Progenitor cell of endocrine pancreas (in vitro differentiated cells): ENCODE measurements at places on chromosomes 2 and 18. TPM values are rescaled to one million over a fixed set of nuclear protein-coding genes. Genes with fewer than 3 reads are reported as not detected.
A peak's percentile ranks its signal among the peaks of the same experiment; 100 is the strongest.

SNORC gene
- total RNA-seq = 1.8 and 2.8 TPM in 2 replicates

POTEE gene
- 3.3 and 4.7 TPM in 2 replicates for total RNA-seq

CNTNAP5 gene
- 5.3 and 8.9 TPM in 2 replicates for total RNA-seq

GAREM1 gene
- total RNA-seq = 11.0 and 11.4 TPM in 2 replicates

TMEM163 gene
- total RNA-seq = 3.7 and 3.8 TPM in 2 replicates

ERFE gene
- total RNA-seq = 0.91 and 1.3 TPM in 2 replicates

DNA sequence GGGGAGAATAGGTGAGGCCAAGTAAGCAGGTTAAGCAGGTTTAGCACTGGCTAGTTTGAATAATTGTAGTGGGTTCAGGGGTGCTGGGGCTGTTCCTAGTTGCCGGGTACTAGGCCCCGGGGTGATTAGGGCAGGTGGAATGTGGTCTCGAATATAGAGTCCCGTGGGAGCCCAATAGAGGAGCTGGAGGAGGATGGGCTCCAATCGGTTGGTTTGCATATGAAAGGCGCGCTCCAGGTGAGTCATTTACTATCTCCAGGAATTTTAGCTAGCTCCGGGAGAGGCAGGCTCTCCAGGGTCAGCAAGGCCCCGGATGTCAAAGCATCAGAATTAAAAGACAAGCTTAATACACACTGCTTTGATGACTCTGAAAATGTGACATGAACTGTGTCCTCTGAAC, 304.0 kb downstream of the ZNF521 start:
- H3K36me3 ChIP-seq = no peaks in the 10 kb centered on the region
- DNase-seq = no peak
- H3K4me1 ChIP-seq = no peaks in the 10 kb centered on the region
- H3K27ac ChIP-seq = no peak overlapping the region
- no peak overlapping the region for H3K4me3 ChIP-seq

GRCh38 chr2:66305718-66306117, 129.2 kb upstream of the MEIS1 start:
- no peaks in the 10 kb centered on the region for H3K27me3 ChIP-seq
- DNase-seq = no peak
- peaks cover 19% of the 10 kb centered on the region for H3K4me1 ChIP-seq

DNA sequence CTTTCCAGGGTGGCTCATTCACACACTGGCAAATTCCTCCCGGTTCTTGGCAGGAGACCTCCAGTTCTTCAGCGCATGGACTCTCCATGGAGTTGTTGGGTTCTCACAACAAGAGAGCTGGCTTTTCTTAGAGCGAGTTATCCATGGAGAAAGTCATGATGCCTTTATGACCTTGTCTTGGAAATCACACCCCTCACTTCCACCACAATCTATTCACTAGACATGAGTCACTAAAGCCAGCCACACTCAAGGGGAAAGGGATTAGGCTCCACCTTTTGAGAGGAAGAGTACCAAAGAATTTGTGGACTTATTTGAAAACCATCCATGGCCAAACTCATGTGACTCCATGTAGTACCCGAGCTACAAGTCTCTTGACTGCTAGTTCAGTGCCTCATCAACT, 160.5 kb downstream of the SETBP1 start:
- no peak overlapping the region for H3K4me3 ChIP-seq
- H3K4me1 ChIP-seq = peaks cover 8% of the 10 kb centered on the region
- no peak overlapping the region for H3K27ac ChIP-seq
- DNase-seq = no peak
- no peaks in the 10 kb centered on the region for H3K36me3 ChIP-seq

- no peaks in the 10 kb centered on the region for H3K27me3 ChIP-seq
- peaks cover 6% of the 10 kb centered on the region for H3K4me1 ChIP-seq
- H3K36me3 ChIP-seq = peaks cover 25% of the 10 kb centered on the region
- no peak overlapping the region for H3K27ac ChIP-seq
- no peak overlapping the region for H3K4me3 ChIP-seq
- DNase-seq = no peak
Measured at GRCh38 chr18:58977801-58978200, 113.1 kb downstream of the ZNF532 start.

- H3K4me3 ChIP-seq = no peak overlapping the region
- peaks cover 5% of the 10 kb centered on the region for H3K4me1 ChIP-seq
- no peaks in the 10 kb centered on the region for H3K36me3 ChIP-seq
- DNase-seq = no peak
Measured at GRCh38 chr2:182581196-182581935, 134.7 kb upstream of the DNAJC10 start.

GRCh38 chr2:8391584-8391983, 290.3 kb upstream of the ID2 start:
- no peak for DNase-seq
- no peak overlapping the region for H3K27ac ChIP-seq
- H3K27me3 ChIP-seq = peaks cover 9% of the 10 kb centered on the region
- no peak overlapping the region for H3K4me3 ChIP-seq

- DNase-seq = no peak
- no peaks in the 10 kb centered on the region for H3K27me3 ChIP-seq
- no peak overlapping the region for H3K4me3 ChIP-seq
- H3K36me3 ChIP-seq = peaks cover 11% of the 10 kb centered on the region
Measured at GRCh38 chr2:239109041-239109927, 261.4 kb downstream of the TWIST2 start.

GRCh38 chr18:52349498-52349897, 9.5 kb downstream of the DCC start:
- no peak overlapping the region for H3K27ac ChIP-seq
- H3K36me3 ChIP-seq = no peaks in the 10 kb centered on the region
- DNase-seq = no peak
- no peak overlapping the region for H3K4me3 ChIP-seq

DNA sequence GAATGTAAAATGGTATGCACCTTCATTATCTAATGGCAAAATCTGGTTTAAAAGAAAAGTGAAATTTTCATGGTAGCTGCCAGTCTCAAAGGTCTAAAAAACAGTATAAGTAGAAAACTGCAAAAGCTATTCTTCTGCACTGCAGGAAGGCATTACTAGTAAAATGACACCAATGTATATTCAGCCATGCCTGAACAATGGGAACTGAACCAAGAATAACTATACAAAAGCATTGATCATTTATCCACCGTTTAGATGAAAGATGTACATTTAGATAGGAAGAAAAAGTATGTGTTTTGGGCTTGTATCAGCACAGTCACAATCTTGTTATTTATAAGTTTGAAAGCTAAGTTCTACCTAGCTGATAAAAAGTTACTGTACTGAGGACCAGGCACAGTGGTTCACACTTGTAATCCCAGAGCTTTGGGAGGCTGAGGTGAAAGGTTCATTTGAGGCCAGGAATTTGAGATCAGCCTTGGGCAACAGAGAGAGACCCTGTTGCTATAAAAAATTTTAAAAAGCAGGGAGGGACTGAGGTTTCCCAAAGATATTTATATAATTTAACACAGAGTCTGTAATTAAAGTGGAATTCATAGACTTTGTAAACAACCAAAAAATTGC, 163.1 kb upstream of the WDSUB1 start:
- H3K27ac ChIP-seq = peak overlapping the region; percentile 67
- no peak for DNase-seq
- peaks cover 24% of the 10 kb centered on the region for H3K36me3 ChIP-seq
- peaks cover 3% of the 10 kb centered on the region for H3K4me1 ChIP-seq

- DNase-seq = no peak
- peaks cover 23% of the 10 kb centered on the region for H3K4me1 ChIP-seq
- H3K27me3 ChIP-seq = peaks cover under 1% of the 10 kb centered on the region
- H3K36me3 ChIP-seq = peaks cover 10% of the 10 kb centered on the region
- H3K27ac ChIP-seq = peak overlapping the region; percentile 75
- H3K4me3 ChIP-seq = no peak overlapping the region
Measured at GRCh38 chr2:190607014-190607597, 41.8 kb upstream of the NAB1 start.

GRCh38 chr2:41821167-41821566, 226.7 kb upstream of the PKDCC start:
- no peak for DNase-seq
- H3K4me1 ChIP-seq = peaks cover 4% of the 10 kb centered on the region
- H3K4me3 ChIP-seq = no peak overlapping the region
- H3K36me3 ChIP-seq = peaks cover 13% of the 10 kb centered on the region

DNA sequence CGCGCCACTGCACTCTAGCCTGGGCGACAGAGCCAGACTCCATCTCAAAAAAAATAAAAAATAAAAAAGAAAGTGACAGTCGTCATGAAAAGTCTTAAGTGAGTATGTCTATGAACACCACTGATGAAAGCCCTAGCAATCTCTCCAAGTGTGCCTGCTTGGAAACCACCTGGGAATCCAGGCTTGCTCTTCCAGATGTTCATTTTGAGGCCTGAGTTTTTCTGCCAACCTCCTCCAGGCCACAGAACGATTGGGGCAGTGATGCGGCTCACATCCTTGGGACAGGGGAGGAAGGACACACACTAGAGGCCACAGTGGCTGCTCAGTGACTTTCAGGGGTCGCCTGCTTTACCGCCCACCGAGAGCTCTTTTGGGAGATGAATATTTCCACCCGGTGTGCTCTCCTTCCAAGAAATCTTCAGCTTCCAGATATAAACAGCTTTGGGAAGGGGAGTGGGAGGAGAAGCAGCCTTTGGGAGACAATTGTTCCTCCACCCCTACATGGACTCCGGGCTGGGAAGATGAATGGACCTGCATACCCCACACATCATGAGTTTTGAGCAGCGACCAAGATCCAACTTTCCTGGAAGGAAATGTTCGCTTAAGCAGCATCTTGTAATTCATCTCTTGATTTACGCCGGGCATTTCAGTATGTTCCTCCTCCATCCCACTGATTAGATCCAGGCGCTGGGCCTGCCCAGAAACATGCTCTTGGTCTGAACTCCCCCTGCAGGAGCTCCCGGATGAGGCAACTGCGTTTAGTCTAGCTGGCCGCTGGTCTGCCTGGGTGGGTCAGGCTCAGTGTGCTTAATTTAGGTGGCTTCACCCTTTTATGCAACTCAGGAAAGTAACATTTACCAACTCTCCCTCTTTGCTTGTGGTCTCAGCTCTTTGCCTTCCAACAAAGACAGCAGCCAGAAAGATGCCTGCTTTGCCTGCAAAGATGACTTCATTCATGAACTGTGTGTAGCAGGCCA, 6.2 kb upstream of the ARMC9 start:
- H3K27me3 ChIP-seq = peaks cover 35% of the 10 kb centered on the region
- H3K4me1 ChIP-seq = no peaks in the 10 kb centered on the region
- peak; percentile 34 for DNase-seq
- H3K4me3 ChIP-seq = no peak overlapping the region
- H3K36me3 ChIP-seq = no peaks in the 10 kb centered on the region
- H3K27ac ChIP-seq = no peak overlapping the region

DNA sequence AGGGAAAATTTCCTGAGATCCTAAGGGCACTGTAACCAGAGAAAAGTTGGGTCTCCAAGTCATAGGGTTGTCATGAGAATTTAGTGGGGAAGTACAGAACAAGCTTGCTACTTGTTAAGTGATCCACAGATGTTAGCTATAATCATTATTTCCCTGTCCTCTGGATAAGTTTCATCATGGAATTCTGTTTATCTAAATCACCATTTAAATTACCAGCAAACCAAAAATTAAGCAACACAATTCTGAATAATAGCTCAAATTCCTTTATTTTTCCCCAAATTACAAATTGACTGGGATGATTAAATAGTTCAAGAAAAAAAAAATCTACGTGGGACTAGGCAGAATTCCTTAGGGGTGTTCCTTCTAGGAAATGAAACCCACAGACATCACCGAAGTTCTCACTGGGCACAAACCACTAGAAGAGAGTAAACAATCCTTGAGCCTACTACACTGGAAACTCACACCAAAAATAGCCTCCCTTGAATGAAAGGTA, 159.5 kb downstream of the COL6A3 start:
- no peak overlapping the region for H3K4me3 ChIP-seq
- peaks cover 20% of the 10 kb centered on the region for H3K27me3 ChIP-seq
- H3K36me3 ChIP-seq = no peaks in the 10 kb centered on the region
- H3K27ac ChIP-seq = no peak overlapping the region

DNA sequence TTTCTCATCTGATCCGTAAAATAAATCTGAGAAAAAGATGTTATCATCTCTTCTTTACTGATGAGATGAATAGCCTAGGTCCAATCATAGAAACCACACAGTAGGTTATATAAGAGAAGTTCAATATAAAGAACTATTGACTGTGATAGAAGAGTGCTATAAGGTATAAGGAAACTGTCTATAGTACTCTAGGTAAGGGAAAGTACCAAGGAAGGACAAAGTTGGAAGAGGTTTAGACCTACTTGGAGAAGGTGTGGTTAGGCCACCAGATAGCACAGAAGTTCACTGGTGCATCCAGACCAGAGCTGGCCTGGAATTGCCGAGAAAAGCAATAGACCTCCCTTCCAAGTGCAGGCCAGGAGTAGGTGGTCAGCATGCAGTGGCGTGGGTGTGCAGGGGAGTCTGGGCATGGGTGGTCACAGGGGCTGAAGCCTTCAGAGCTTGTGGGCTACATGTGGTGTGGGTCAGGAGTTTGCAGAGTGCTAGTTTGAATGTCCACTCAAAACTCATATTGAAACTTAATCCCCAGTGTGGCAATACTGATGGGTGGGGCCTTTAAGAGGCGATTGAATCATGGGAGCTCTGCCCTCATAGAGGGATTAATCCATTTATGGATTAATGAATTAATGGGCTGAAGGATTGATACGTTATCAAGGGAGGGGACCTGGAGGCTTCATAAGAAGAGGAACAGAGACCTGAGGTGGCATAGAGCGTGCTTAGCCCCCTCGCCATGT, 86.3 kb downstream of the ALPK2 start:
- DNase-seq = no peak
- H3K4me3 ChIP-seq = no peak overlapping the region
- H3K4me1 ChIP-seq = peaks cover 15% of the 10 kb centered on the region
- no peaks in the 10 kb centered on the region for H3K36me3 ChIP-seq
- H3K27me3 ChIP-seq = peaks cover 26% of the 10 kb centered on the region

- peaks cover 2% of the 10 kb centered on the region for H3K4me1 ChIP-seq
- no peaks in the 10 kb centered on the region for H3K27me3 ChIP-seq
- DNase-seq = no peak
- no peaks in the 10 kb centered on the region for H3K36me3 ChIP-seq
Measured at GRCh38 chr18:39721712-39722111, 2156.1 kb upstream of the CELF4 start.

DNA sequence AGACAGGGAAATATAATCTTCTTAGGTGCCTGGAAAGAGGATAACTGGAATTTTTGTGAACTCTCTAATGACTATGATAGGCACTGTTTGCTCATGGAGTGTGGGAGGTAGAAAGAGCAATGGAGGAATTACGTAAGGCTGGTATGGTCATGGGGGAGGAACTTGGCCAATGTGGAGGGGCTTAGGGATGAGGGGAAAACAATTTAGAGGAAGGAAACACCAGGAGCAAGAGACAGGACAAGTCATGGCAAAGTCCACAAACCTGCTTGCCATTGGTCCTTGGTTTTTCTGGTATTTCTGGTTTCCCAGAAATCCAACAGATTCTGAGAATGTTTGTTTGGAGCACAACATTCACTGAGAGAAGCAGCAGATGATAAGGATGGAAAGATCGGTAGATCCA, 274.2 kb downstream of the DYSF start:
- peaks cover 7% of the 10 kb centered on the region for H3K27me3 ChIP-seq
- H3K27ac ChIP-seq = no peak overlapping the region
- H3K36me3 ChIP-seq = no peaks in the 10 kb centered on the region
- no peak overlapping the region for H3K4me3 ChIP-seq
- H3K4me1 ChIP-seq = no peaks in the 10 kb centered on the region

GRCh38 chr2:80073134-80073561, 231.4 kb downstream of the LRRTM1 start:
- H3K27me3 ChIP-seq = peaks cover 6% of the 10 kb centered on the region
- no peak overlapping the region for H3K27ac ChIP-seq
- H3K36me3 ChIP-seq = no peaks in the 10 kb centered on the region
- no peak overlapping the region for H3K4me3 ChIP-seq
- peak; percentile 15 for DNase-seq
- peaks cover 4% of the 10 kb centered on the region for H3K4me1 ChIP-seq

GRCh38 chr18:59550174-59550516, 147.1 kb downstream of the CCBE1 start:
- H3K4me3 ChIP-seq = no peak overlapping the region
- H3K27me3 ChIP-seq = peaks cover 25% of the 10 kb centered on the region
- H3K4me1 ChIP-seq = peaks cover 21% of the 10 kb centered on the region
- DNase-seq = no peak
- H3K27ac ChIP-seq = no peak overlapping the region
